ENCODE measurements at places on chromosomes 3 and 15.

DNA sequence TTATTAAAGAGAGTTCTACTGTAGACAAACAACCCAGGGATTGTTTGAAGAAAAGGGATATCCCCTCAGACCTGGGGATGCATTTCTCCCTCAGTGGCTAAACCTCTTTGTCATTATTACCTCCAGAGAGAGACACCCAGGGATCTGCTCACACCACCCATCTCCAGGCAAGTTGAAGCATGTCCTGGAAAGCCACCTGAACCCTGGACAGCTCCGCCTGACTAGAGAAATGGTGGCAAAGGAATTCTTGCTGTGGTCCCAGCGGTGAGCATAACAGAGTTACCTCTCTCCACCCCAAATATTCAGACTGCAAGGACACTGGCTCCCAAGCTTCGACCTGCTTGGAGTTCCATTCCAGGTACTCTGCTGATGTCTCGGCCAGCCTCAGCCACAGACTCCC is 320.2 kb downstream of the RORA start:
- DNase-seq = no peak

DNA sequence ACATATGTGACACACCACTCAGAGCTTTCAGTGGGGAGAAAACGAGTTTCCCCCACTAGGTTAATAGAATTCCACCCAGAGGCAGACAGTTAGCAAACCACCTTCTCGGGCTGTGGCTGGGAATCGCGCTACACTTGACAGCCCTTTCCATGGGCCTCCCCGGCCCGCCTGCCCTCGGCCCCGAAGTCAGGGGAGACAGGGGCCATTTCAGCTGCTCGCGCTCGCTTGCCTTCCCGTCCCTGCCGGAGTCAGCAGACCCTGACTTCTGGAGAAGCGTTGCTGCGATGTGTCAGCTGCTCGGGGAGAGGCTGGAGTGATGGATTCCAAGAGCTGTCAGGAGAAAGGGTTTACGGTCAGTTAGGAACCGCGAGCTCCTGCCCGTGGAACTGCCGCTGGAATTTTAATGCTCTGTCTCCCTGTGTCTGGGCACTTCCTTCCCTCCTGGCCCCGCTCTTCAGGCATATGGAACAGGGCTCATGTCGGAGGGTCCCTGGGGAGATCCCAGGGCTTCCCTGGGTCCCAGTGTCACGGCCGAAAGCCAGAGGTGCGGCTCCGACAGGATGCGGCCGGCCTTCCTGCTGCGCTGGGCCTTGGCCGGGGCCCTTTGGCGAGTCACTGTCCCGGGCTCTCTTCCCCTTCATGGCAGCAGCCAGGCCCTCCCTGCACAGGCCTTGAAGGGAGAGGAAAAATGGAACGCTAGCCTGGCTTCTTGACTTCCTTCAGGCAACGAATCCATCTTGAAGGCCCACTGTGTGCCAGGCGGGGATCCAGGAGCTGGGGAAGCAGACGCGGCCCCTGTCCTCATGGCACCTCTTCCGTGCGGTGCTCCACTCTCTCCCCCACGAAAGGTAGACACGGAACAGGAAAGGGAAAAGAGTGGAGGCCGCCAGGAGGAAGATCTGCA is 38.4 kb upstream of the VPS8 start:
- no peak for DNase-seq

- DNase-seq = no peak
Observed at GRCh38 chr3:131898346-131898745, 136.5 kb downstream of the CPNE4 start.

DNA sequence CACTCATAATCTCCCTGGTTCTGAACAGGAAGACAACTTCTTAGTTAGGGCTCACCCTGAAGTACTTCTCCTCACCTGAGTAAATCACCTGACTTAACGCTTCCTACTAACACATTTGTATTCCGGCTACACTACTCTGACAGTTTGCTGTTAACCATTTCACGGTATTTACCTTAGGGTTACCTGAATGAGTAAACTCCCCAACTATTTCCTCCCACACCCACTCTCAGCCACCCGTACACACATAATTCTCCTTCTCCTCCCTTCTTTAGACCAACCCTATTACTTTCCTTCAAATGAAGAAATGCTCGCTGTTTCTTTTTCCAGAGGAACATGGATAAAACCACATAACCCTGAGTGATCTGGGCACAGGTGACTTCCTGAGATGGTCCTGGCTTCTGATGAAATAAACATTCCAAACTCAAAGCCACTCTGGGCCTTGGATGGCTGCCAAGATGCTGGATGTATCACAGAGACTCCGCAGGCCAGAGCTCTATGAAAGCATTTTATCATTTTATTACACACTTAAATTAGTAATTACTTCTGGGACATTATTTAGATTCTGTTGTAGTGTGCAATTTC is 183.6 kb upstream of the ATP11B start:
- no peak for DNase-seq

GRCh38 chr3:113437411-113437810 is 3.9 kb downstream of the CFAP44 start:
- no peak for DNase-seq

DNA sequence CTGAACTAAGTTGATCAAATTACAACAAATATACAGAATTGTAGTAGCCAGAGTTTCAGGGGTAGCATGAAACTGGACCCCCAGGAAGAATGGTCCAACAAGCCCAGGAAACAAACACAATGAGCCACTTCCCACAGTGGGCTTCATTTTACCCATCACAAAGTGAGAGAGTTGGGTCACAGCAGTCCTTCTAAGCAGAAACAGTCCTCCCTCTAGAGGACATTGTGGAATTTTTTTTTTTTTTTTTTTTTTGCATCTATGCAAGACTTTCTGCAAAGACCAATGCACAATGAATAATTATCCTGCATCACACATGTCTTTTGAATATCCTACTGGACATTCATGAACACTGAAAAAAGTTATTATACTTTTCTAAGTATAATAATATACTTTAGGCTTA is 73.8 kb upstream of the ATP13A5 start:
- DNase-seq = no peak
